ENCODE measurements at places on chromosomes 2 and 18.

- no peak for DNase-seq
These were observed 67.7 kb downstream of the CLIP4 start for GRCh38 chr2:29182920-29183319.

- DNase-seq: no peak
These were observed 19.4 kb upstream of the CCDC88A start for GRCh38 chr2:55439101-55439397.

GRCh38 chr2:237097911-237098702 lies 12.4 kb downstream of the COPS8 start:
- no peak for DNase-seq

GRCh38 chr18:76058146-76058545 lies 436.9 kb downstream of the ZNF516 start:
- no peak for DNase-seq

- DNase-seq: no peak
These were observed 35.3 kb upstream of the PPP1CB start for GRCh38 chr2:28716265-28716865.

GRCh38 chr2:29443151-29443550 lies 327.9 kb downstream of the CLIP4 start:
- DNase-seq: no peak

- no peak for DNase-seq
These were observed 229.5 kb upstream of the COPS8 start for GRCh38 chr2:236855866-236856847.

- DNase-seq: no peak
These were observed 1038.6 kb downstream of the SOCS6 start for GRCh38 chr18:71327441-71327840.

GRCh38 chr18:74579496-74580065 lies 18.1 kb upstream of the ZNF407 start:
- no peak for DNase-seq

DNA sequence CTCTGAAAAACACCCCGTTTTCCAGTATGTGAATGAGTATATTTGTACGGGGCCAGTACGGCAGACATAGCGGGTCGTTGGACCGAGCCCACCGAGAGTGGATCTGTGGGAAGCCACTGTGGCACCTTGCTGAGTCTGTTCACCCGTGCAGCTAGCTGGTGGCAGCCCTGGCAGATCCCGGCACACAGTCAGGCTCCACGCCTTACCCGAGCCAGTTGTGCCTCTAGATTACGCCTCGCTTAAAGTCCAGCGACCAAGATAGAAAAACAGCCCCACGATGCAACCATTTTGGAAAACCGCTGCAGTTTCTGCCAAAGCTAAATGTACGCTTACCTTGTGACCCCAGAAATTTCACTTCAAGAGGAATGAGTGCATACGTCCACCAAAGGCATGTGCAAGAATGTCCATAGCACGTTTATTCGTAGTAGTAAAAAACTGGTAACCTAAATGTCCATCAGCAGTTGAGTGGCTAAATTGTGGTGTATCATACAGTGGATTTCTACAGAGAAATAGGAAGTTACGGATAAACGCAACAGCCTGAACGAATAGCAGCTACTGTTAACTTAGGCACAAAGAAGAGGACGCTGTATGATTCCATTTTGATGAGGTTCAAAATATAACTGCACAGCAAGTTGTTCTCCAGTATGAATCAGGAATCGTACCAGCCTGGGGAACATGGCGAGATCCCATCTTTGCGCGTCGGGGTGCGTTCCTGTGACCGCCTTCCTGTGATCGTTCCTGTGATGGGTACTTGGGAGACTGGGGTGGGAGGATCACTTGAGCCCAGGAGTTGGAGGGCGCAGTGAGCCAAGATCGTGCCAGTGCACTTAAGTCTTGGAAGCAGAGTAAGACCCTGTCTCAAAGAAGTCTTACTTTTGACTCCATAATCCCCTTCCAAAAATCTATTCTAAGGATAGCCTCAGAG lies 688 bp upstream of the WDR33 start:
- DNase-seq: no peak

- DNase-seq: no peak
These were observed 3.8 kb downstream of the CTIF start for GRCh38 chr18:48542513-48543181.

DNA sequence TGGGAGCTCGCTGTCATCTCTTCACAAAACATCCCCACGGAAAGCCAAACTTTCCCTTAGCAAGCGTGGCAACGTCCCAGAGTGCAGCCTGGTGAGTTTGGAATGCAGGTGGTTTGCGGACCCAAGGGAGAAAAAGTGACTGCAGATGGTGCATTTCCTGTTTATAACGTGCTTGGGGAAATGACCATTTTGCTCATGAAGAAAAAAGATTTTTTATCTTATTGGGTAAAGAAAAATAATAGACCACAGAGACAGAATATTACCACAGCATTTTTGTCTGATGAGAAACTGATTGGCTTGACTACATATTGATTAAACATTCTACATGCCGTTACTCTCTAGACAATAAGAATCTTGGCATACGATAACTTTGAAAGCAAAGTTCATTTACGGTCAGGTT lies 136.5 kb downstream of the COPS8 start:
- no peak for DNase-seq

- DNase-seq: no peak
These were observed 269.0 kb downstream of the TFCP2L1 start for GRCh38 chr2:121015971-121016485.

GRCh38 chr18:55268628-55269275 lies 309.5 kb upstream of the CCDC68 start:
- DNase-seq: no peak

GRCh38 chr2:206260188-206261012 lies 14.1 kb upstream of the ZDBF2 start:
- no peak for DNase-seq

- no peak for DNase-seq
These were observed 237.5 kb downstream of the NOL4 start for GRCh38 chr18:33987206-33987605.

DNA sequence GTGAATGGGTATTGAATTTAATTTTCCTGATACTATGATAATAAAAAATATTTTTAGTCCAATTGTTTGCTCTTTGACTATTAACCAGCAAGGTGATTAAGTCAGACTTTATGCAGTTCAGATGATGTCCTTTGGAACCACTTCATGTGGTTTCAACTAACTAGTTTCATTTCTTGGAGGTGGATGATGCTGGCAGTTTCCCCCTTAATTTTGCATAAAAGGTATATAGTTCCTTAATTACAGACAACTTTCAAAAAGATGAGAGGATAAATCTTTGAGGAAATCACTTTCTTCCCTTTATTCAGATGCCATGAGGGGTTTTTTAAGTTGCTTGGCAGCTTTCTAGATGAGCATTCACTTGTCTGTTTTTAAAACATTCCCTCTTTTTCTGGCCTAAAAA lies 223.1 kb downstream of the PHLPP1 start:
- DNase-seq: no peak

DNA sequence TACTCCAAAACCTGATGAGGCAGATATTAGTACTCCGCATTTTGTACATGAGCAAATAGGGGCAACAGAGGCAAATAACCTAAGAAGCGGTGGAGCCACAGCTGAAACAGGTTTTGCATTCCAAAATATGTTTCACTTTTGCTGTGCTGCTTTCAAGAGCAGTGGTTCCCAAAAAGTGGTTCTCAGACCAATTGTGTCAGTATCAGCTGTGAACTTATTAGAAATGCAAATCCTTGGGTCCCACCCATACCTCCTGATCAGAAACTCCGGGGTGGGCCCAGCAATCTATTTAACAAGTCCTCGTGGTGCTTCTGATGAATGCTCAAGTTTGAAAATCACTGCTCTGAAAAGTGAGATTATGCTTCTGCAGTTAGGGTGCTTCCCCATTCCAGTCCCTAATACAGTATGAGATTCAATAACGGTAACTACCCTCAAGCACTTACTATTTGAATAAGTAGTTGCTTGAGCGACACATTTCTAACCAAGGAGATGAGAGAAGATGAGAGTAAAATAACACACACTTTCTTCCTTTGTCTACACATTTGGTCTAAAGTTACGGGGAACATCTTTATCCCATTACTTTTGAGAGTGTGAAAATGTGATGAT lies 17.8 kb upstream of the TCF4 start:
- no peak for DNase-seq

DNA sequence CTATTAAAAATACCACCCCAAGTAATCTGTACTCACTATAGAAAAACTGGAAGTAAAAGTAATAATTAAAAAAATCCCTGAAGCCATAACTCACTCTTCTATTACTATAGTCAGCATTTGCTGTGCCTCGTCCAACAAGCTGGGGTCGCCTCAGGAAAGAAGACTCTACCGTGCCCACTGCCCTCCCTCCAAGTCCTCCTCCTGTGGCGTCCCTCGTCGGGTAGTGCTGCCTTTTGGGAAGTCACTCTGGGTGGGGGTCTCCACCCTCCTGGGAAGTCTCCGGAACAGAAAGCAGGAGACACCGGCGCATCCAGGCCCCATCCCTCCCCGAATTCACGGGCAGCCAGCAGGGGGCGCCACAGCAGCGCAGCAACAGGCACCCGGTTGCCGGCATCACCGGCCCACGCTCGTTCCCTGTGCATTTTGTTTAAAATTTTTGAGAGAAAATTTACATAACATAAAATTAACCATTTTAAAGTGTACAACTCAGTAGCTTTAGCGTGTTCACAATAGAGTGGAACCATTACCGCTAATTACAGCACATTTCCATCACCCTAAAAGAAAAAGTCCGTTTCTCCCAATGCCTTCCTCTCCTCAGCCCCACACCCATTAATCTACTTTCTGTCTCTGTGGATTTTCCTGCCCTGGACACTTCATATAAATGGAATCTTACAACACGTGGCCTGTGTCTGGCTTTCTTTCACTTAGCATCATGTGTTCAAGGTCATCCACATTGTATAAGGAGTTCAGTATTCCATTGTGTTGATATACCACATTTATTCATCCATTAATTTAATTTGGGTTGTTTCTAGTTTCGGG lies 62.2 kb downstream of the ADNP2 start:
- DNase-seq: no peak

GRCh38 chr2:80246534-80246933 lies 58.0 kb downstream of the LRRTM1 start:
- no peak for DNase-seq
